GM12892 (cell line): ENCODE measurements at places on chromosomes 12 and 14.
A peak's percentile ranks its signal among the peaks of the same experiment; 100 is the strongest.

- DNase-seq, result peak; percentile 37
Observed at GRCh38 chr14:88554457-88555286, at the start of gene PTPN21. Gene PTPN21, minus strand, starts transcription at chr14:88555007. Its CDS starts 4,590 bp downstream, at chr14:88550417.

GRCh38 chr14:104657563-104658324 is 31.7 kb upstream of the INF2 start:
- no peak for DNase-seq

GRCh38 chr14:22403296-22403695 is 185.7 kb downstream of the DAD1 start:
- DNase-seq, result no peak

GRCh38 chr12:8096281-8096915 is 14.3 kb downstream of the NECAP1 start:
- DNase-seq, result no peak

DNA sequence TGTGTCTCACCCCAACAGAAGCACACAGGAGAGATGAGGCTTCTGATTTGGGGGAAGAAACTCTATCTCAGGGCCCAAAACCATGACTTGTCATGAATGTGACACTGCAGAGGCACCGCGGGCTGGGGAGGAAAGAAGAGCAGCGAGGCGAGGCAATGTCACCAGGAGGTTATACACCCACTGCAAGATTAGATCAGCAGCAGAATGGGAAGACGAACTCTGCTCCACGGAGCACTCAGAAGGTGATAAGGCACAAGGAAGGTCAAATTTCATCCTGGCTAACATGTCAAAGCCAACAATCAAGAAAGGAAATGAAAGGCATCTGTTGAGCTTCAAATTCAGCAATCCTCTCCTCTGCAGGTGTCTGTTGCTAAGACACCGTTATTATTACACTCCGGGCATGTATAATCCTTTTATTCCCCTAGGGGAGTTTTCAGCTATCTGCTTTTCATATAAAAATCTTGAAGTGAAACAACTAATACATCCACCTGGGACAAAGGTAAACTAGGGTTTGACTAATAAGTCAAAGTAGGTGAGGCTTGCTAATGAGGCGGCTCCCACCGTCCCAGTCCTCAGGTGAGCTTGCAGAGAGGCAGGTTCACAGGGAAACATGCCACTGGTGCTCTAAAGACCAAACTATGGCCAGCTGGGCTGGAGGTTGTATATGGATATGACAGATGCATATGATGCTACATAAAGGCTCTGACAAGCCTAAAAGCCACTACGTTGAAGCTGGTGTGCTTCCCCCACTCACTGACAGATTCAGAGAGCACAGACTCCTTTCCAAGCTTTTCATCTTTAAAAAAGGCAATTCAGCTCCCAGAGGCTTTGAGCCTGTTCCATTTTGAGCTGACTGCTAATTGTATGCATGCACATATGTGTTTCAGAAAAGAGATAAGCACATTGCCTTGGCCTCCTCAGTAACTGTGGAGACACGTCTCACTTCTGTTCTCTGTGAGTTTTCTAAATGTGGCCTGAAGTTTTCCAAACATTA is 221.2 kb downstream of the NELL2 start:
- no peak for DNase-seq

DNA sequence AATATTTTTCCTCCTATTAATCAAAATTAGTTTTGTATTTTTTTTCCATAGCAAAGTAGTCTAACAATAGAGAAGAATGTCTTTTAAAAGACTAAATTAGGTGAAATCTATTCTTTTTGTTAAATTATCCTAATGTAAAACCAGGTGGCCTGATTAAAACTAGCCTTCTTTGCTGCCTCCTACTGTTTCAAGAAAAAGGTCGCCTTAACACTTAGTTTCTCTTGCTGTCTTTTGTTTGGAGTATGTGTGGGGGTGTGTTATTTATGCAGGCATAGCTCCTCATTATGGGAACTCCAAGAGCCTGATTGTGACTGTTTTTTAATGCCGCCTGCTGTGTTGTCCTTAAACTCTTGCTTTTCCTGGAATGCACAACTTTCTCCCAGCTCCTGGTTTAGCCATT is 855.3 kb downstream of the DIO2 start:
- DNase-seq, result no peak

GRCh38 chr12:76449993-76450392 is 101.8 kb upstream of the BBS10 start:
- DNase-seq, result no peak

DNA sequence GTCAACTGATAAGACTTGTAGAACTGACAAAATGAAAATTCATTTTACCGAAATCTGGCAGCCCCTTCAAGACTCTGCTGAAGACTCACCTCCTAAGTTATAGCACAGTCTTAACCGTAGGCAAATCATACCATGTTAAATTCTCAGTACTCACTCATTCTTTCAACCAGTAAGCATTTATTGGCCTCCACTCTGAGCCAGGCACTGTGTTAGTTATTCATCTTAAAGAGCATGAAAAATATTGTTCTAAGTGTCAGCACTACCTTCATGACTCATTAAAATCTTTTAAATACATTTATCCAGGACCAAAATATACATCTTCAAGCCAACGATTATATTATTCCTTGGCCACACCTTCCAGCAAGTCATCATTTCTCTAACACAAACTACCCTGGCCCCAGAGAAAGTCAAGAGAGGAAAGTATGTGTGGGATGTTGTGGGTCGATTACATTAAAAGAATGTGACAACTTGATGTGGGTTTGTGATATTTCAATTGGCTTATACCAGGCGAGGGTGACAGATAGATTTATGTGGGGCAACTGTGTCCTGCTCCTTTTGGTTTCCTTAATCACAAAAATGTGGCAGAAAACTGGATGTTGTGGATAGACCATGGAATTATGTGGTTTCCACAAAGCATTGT is 55.0 kb downstream of the TMEM30B start:
- no peak for DNase-seq

GRCh38 chr12:13981990-13982389 is 588 bp upstream of the GRIN2B start:
- no peak for DNase-seq

DNA sequence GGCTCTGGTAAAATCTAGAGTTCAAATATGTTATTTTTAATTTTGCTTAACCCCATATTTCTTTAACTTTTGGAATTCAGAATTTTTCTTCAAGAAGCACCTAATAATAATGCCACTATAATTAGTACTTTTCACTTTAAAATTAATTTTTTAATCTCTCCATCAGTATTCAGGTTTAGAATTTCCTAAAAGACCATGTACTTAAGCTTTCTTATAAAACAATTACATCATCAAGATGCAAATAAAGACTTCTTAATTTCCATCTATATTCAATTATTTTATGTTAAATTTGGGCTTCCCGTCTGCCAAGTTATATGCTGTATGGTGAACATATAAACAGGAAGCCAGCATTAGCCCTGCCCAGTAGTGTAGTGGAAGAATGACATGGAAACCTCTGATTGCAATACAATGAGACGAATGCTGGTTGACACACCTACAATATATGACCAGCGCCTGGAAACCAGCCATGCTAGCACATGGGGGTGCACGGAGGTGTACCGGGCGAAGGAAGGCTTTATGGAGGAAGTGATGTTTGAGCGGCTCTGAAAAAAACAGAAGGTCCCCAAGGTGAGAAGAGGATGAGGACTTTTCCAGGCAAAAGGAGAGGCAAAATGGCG is 82.2 kb downstream of the LLPH start:
- no peak for DNase-seq

GRCh38 chr12:10842862-10843261 is 6.4 kb downstream of the PRR4 start:
- no peak for DNase-seq

- DNase-seq, result no peak
Observed at GRCh38 chr12:82746668-82747067, 60.0 kb downstream of the TMTC2 start.

GRCh38 chr12:86914721-86915120 is 658.5 kb upstream of the MGAT4C start:
- DNase-seq, result no peak

DNA sequence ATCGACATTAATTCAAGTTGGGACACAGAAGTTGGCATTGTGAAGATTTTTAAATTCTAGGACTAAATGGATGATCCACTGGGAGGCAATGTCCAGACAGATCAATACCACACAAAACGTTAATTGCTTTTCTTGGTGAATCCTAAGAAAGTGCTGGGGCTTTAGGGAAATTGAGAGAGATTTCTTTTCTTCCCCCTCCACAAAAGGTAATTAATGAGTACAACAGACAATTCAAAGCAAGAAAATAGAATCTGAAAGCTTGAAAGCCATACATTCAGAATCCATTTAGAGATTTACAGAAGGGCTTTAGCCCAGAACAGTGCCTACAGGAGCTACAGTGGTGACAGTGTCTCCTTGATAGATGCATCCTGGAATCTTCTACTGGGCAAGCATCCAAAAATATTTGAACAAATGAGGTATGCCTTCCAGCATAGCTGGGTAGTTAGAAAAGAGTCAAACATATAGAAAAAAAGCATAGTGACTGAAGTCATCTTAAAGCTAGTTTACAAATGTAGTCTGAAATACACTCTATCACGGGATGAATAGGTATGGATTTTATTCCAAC is 718.1 kb downstream of the DIO2 start:
- DNase-seq, result no peak

GRCh38 chr12:20701106-20701505 is 6.0 kb downstream of the SLCO1C1 start:
- DNase-seq, result no peak

GRCh38 chr12:42744539-42745182 is 155.1 kb upstream of the PRICKLE1 start:
- DNase-seq, result no peak

DNA sequence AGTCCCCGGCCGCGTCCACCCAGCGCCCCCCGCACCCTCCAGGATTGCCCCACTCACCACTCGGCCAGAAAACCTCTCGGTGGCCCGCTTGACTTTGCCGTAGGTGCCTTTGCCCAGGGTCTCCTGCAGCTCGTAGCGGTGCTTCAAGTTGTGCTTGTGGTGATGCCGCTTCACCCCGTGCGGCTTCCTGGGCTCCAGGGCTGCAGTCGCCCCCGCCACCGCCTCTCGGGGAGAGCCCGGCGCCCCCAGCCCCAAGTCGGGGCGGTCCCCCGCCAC is 459 bp downstream of the NUAK1 start:
- DNase-seq, result no peak

GRCh38 chr14:88482524-88482923 is 72.3 kb downstream of the PTPN21 start:
- DNase-seq, result no peak

- no peak for DNase-seq
Observed at GRCh38 chr12:12874029-12874428, 17.3 kb upstream of the GPRC5A start.

- no peak for DNase-seq
Observed at GRCh38 chr12:80979251-80979650, 41.5 kb upstream of the LIN7A start.

GRCh38 chr12:66808606-66809005 is 129.7 kb upstream of the GRIP1 start:
- DNase-seq, result no peak

GRCh38 chr12:90924406-90924805 is 30.6 kb downstream of the CCER1 start:
- DNase-seq, result no peak

DNA sequence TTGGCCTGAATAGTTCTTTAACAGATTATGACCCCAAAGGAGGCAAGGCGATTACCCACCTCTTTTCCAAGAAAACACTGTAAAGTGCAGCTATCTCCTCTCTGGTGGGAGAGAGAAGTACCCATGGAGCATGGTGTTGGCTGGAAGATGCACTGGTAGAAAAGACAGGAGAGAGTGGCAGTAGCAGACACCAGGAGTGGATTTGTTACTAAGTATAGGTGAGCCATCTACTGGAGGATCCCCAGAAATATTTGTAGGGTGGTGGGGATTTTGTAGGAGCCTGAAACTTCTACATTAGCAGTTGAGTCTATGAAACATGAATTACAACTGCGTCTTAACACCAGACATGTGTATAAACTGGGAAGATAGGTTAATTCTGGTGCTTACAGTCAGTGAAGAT is 148.0 kb downstream of the SLC38A4 start:
- no peak for DNase-seq
